Right atrium auricular region (tissue), 2 donors: ENCODE measurements at places on chromosomes 7 and 10. TPM values are rescaled to one million over a fixed set of nuclear protein-coding genes. Genes with fewer than 3 reads are reported as not detected.
A peak's percentile ranks its signal among the peaks of the same experiment; 100 is the strongest.

- no peak for DNase-seq
- H3K4me3 ChIP-seq, result peak within 1 kb of the TSS; percentile 44
- H3K27ac ChIP-seq, result peak within 1 kb of the TSS; percentile 47
- H3K4me1 ChIP-seq, result peaks cover 61% of the 10 kb centered on the region
- no peaks in the 10 kb centered on the region for H3K27me3 ChIP-seq
- no peaks in the 10 kb centered on the region for H3K36me3 ChIP-seq
Measured at GRCh38 chr7:50782375-50783208, at the start of gene GRB10. TSS of gene GRB10 (minus strand) at chr7:50782896. CDS start at chr7:50732322, 50,574 bp downstream.

The SHTN1 gene
- total RNA-seq, result 3.2 TPM

GRCh38 chr7:93140582-93141191, 7.5 kb downstream of the SAMD9L start:
- DNase-seq, result no peak
- no peaks in the 10 kb centered on the region for H3K27me3 ChIP-seq
- peaks cover 64% of the 10 kb centered on the region for H3K36me3 ChIP-seq
- H3K4me3 ChIP-seq, result no peak overlapping the region

The SFMBT2 gene
- total RNA-seq, result 7.9 TPM

DNA sequence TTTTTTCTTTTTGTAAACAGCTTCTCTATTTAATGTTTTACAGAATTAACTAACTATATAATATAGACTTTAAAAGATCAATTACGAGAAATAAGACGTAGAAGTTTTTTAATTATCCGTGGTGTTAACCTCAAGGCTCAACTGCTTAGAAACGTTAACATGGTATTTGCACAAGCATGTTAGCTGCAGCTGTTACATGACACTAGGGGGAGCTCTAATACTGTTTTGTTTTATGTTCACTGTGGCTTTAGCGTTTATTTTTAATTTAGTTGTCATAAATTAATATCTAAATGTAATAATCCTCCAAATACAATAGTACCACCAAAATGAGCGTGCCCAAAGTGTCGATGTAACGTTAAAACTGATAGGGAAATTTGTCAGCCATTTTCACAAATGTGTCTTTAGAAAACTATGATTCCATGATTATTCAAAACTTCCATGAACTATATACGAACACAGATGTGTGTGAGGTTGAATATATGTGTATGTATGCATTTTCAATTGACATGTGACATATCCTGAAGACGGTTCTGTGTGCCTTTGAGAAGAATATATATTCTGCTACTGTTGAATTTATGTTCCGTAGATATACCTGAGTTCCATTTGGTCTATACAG, 828.8 kb upstream of the MBL2 start:
- H3K36me3 ChIP-seq, result no peaks in the 10 kb centered on the region
- DNase-seq, result no peak
- H3K27me3 ChIP-seq, result no peaks in the 10 kb centered on the region
- H3K4me3 ChIP-seq, result no peak overlapping the region
- H3K4me1 ChIP-seq, result no peaks in the 10 kb centered on the region

GRCh38 chr10:108031505-108031904, 867.0 kb upstream of the SORCS1 start:
- H3K27ac ChIP-seq, result no peak overlapping the region
- no peaks in the 10 kb centered on the region for H3K36me3 ChIP-seq
- no peak overlapping the region for H3K4me3 ChIP-seq
- no peaks in the 10 kb centered on the region for H3K4me1 ChIP-seq
- H3K27me3 ChIP-seq, result no peaks in the 10 kb centered on the region
- DNase-seq, result no peak

GRCh38 chr10:2949948-2950354, 117.4 kb upstream of the PFKP start:
- no peak overlapping the region for H3K4me3 ChIP-seq
- no peaks in the 10 kb centered on the region for H3K4me1 ChIP-seq
- H3K36me3 ChIP-seq, result no peaks in the 10 kb centered on the region
- no peak for DNase-seq
- no peak overlapping the region for H3K27ac ChIP-seq

- no peak overlapping the region for H3K27ac ChIP-seq
- H3K36me3 ChIP-seq, result no peaks in the 10 kb centered on the region
- no peaks in the 10 kb centered on the region for H3K27me3 ChIP-seq
- no peaks in the 10 kb centered on the region for H3K4me1 ChIP-seq
- H3K4me3 ChIP-seq, result no peak overlapping the region
- DNase-seq, result no peak
Measured at GRCh38 chr10:44779511-44779910, 131.6 kb upstream of the TMEM72 start.
